ENCODE measurements at places on chromosomes 4 and X.

- no peak for DNase-seq
These were observed 27.4 kb downstream of the RNF212 start for GRCh38 chr4:1086011-1086410.

DNA sequence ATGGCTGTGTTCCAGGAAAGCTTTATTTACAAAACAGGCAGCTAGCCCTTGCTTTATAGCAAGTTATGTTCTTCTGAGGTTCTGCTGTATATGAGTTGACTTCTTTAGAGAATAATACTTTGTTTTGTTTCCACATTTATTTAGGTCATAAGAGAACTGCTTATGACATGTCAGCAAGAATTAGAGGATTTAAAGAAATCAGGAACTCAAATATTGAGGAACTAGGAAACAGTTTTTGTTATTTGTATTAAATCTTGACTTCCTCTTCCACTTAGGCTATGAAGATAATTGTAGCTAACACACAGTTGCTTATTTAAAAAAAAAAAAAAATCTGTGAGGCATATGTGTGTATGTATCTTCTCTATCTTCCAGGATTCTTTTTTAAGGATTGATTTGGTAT, 14.3 kb downstream of the ZRSR2 start:
- no peak for DNase-seq

GRCh38 chr4:101527188-101527587, 179.9 kb upstream of the PPP3CA start:
- peak; percentile 49 for DNase-seq

DNA sequence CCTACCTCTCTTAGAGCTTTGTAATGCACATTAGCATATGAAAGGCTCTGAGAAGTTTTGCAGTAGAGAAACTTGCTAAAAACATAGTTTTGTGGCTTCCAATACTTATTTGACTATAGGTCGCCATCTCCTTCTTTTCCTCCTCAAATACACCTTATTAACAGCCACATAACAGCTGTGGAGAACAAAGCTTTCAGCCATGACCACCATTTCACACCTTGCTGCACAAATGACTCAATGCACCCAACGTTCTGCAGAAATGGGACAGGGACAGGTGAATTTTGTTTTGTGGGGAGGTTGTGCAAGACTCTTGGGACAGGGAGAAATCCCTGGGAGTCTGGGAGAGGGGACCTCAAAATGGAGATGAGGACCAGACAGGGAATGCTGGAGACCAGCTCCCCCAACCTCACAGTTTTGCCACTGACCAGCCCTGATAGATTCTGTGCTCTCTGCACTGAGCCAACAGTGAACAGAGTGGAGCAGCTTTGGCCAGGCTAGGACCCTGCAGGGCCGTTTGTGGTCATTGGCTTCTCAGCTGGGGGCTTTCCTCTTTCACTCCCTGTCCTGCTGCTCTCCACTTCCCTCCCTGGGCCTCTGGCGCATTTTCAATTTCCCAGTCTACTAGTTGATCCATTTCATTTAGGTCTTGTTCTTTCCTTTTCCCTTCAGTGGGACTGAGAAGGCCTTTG, 16.6 kb downstream of the FRMPD3 start:
- no peak for DNase-seq

- DNase-seq: no peak
These were observed 41.3 kb downstream of the KIF4A start for GRCh38 chrX:70331161-70331560.

- no peak for DNase-seq
These were observed 217.6 kb downstream of the ZNF674 start for GRCh38 chrX:46327566-46328115.

- DNase-seq: no peak
These were observed 47.8 kb downstream of the SEPSECS start for GRCh38 chr4:25112366-25112994.
